ENCODE measurements at places on chromosomes 16 and 17. TPM values are rescaled to one million over a fixed set of nuclear protein-coding genes. Genes with fewer than 3 reads are reported as not detected.

GRCh38 chr16:67226804-67227566 is at the start of gene TMEM208:
TMEM208 (plus strand) TSS chr16:67227130; CDS start chr16:67227219, 89 bp downstream.
- DNase-seq: peak; percentile 95

ABCA8 gene
- polyA plus RNA-seq: 3.8 TPM

CFAP52 gene
- 3.0 TPM for polyA plus RNA-seq

KRTAP1-1 gene
- polyA plus RNA-seq: not detected

CACNG3 gene
- polyA plus RNA-seq: not detected

Measured in left renal pelvis (tissue), 4 donors.